ENCODE measurements at places on chromosomes 7 and 10.

- DNase-seq: no peak
Observed at GRCh38 chr10:50541921-50542320, 81.8 kb downstream of the SGMS1 start.

- peak; percentile 91 for DNase-seq
Observed at GRCh38 chr10:79286318-79286951, 60.8 kb upstream of the PPIF start.

DNA sequence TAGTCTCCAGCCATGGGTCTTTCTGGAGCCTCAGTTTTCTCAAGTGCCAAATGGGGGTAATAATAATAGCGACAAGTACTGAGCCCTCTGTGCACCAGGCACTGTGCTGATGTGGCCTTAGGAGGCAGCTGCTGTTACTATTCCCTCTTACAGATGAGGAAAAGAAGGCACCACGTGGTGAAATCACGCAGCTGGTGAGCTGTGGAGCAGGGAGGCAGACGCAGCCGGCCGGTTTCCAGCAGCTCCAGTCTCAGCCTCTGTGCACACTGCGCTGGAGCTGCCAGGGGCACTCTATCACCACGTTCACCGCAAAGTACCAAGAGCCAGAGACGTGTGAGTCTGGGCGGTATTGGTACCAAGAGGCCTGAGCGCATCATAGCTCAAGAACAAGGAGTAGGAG is 9.6 kb downstream of the PYROXD2 start:
- DNase-seq: no peak

- DNase-seq: no peak
Observed at GRCh38 chr7:12610899-12611298, 40.4 kb downstream of the SCIN start.

- DNase-seq: no peak
Observed at GRCh38 chr7:34330308-34330707, 327.7 kb upstream of the NPSR1 start.

GRCh38 chr10:18875477-18875876 is 173.1 kb upstream of the MALRD1 start:
- no peak for DNase-seq

- DNase-seq: no peak
Observed at GRCh38 chr7:135428879-135429278, 81.0 kb downstream of the CNOT4 start.

- no peak for DNase-seq
Observed at GRCh38 chr10:988667-989545, 672 bp downstream of the GTPBP4 start.

GRCh38 chr10:120507651-120508050 is 50.6 kb downstream of the PLPP4 start:
- no peak for DNase-seq

GRCh38 chr10:69837261-69837660 is 35.6 kb downstream of the COL13A1 start:
- no peak for DNase-seq

GRCh38 chr7:83065714-83066113 is 97.0 kb downstream of the PCLO start:
- no peak for DNase-seq

GRCh38 chr10:101938305-101939007 is 94.9 kb upstream of the KCNIP2 start:
- DNase-seq: no peak

GRCh38 chr10:117226813-117227451 is 14.0 kb upstream of the SLC18A2 start:
- DNase-seq: no peak

DNA sequence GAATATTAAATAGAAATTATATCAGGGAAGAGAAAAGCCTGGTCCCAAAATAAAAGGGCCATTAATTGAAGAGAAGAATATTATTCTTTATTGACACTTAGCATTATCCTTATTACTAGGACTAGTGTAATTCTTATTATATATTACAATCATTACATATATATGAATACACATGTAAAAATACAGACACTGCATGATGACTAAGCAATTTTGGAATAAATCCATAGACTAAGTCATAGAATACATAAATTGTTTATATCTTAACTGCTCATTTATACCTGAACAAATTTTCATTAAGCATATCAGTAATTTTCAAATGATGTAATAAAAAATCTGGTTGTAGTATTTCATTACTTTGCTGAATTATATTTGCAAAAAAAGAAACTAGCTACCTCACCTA is 29.7 kb upstream of the SLC13A1 start:
- DNase-seq: no peak

DNA sequence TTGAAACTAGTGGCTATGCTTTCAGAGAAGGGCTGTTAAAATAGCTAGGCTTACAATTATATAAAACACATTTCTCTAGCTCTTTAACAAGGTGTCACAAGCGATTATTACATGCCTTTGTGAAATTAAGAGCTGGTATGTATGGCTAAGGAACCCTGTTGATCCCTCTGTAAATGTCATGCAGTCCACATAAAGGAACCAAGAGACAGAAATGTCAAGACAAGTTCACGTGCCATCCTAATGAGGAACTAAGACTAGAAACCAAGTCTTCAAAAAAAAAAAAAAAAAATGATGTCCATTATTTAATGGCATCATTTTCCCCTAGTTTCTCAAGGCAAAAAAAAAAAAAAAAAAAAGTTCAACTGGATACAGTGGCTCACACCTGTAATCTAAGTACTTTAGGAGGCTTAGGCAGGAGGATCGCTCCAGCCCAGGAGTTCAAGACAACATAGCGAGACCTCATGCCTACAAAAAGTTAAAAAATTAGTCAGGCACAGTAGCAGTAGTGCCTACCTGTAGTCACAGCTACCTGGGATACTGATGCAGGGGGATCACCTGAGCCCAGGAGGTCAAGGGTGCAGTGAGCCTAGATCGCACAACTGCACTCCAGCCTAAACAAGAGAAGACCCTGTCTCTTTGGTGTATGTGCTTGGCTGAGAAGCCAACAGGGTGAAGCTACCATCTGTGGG is 63.4 kb downstream of the SRPK2 start:
- DNase-seq: no peak

DNA sequence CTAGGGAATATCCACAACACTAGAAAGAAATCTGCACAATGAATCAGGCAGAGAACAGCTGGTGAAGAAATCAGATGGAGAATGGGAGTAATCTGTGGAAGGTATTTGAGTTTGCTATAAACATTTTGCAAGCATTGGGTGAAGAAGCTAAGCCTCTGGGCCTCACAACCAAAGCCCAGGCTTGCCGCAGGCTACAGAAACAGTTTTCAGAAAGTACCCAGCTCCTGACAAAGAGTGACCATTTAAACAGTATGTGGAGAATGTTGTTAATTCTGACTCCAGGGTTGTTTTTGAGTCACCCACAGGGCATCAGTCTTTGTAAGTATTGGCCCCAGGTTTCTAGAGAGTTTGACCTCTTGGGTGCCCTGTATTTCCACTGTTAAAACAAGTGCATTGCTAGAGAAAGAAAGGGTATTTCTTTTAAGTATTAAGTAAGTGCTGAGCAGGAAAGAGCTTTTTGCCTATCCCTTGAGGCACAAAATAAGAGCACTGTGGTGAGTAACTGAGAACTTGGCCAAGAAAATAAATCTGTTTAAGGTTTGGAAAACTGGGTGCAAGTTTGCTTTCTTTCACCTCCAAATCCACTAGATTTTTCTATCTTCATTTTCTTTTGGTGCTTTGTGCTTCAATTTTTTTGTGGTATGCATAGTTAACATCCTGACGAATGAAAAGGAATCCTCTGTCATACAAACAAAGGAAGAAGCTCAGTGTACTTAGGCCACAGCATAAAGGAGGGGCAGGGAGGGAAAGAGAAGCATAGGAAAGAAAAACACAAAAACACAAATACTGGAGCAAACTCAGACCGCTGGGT is 691.8 kb downstream of the SUGCT start:
- no peak for DNase-seq

- no peak for DNase-seq
Observed at GRCh38 chr10:112634096-112634830, 187.2 kb downstream of the VTI1A start.

DNA sequence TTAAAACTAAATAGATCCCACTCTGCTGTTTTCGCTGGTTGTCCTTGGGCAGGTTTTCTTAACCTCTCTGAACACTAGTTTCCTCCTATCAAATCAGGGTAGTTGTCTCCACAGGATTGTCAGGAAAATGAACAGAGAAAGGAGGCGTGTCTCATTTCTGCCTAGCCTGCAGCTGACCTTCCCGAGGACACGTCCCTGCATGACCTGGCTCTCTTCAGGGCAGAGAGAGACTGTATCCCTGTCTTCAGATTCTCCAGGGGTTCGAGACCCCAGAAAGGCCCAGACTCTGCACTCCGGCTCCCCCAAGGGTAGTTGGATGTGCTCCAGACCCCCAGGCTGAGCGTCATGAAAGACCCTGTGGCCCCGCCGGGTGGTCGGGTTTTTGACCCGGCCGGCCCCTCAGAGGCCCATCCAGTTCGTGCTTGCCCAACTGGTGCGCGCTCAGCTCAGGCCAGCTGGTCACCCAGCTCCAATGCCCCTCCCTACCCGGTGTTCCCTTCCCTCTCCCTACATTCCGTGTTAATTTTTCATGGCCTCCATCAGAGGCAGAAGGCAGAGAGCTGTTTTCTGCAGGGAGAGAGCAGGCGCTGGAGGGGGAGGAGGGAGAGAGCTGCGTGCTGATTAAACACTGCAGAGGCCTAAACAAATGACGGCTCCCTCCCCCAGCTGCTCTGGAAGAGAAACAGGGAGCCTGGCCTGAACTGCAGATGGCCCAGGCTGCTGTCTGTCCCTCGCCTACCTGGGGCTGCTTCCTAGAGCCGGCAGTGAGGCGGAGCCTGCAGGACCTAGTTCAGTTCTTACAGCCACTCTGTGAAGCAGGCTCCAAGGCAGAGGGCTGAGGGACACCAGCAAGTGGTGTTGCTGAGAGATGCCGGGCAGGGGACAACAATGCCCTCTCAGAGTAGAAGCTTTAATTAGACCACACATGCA is 86.2 kb upstream of the PPIF start:
- no peak for DNase-seq

GRCh38 chr10:90591629-90592028 is 266.2 kb downstream of the HTR7 start:
- no peak for DNase-seq
